ENCODE measurements at places on chromosomes 6 and 20.

GRCh38 chr20:57315083-57315975 is 14.3 kb upstream of the SPO11 start:
- DNase-seq, result no peak

DNA sequence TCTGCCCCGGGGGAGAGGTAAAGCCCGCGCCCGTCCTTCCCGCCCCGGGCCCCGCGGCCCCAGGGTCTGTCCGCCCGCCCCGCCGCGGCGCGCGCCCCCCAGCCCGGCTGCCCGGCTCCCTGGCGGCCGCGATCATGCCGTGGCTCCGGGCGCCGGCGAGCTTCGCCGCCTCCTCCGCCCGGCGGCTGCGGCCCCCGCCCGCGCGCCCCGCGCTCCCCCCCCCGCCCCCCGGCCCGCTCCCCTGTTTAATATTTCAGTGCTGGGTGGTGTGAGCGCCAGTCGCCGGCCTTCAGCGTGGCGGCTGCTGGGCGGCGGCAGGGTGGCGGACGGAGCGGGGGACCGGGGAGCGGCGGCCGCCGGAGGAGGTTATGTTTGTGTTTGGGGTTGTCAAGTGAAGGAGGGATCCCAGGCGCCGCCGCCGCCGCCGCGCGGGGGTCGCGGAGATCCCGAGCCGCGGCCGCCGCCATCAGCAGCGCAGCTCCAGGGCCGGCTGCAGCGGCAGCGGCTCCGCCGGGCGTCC is at the start of gene HIVEP1:
HIVEP1 (plus strand) TSS at position 275 of the 520 bp plus-strand sequence. CDS start 3,317 bp downstream, outside the sequence.
- no peak for DNase-seq

- no peak for DNase-seq
These were observed 95.9 kb upstream of the FOXQ1 start for GRCh38 chr6:1215884-1216487.

DNA sequence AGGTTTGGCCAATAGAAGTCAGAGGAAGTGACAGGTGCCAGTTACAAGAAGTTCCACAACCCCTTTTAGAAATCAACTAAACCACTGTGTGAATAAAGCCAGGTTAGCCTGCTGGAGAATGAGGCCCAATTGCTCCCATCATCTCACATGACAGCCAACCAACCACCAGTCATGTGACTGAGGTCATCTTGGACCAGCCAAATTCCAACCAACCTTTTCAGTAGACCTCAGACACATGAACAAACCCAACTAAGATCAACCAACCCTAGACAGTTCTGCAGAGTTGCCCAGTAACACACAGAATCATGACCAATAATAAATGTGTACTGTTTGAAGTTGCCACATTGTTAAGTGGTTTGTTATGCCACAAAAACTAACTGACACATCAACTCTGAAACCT is 44.6 kb upstream of the GGTLC1 start:
- DNase-seq, result no peak

DNA sequence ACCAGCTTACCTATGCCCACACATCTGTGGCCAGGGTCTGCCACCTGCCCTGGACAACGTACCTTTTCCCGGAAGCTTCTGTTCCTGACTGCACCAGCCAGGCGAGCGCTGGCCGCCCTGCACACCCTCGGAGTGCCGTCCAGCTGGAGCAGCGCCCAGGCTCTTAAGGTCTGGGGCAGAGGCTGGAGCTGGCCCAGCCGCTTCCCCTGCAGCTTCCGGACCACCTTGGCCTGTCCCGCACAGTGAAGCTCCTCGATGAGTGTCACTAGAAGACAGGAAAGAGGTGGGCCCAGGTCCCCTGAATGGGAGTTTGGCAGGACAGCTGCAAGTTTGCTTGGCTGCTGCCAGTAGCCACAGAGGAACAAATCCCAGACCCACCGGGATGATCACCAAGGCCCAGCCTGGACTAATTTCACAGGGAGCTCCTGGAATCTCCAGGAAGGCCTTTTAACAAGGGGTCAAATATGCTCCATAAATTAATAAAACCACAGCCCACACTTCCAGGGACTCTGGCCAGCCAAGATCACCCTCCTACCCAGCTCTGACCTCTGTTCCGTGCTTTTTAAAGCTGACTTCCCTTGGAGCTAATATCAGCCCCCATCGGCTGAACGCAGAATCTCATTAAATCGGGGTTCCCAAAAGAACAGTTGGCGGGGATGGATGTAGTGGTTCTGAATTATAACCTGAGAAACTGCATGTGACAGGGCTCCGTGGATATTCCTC is 82.3 kb downstream of the PTPN1 start:
- DNase-seq, result no peak

- DNase-seq, result no peak
These were observed 134.4 kb downstream of the FARS2 start for GRCh38 chr6:5395719-5396118.

GRCh38 chr6:25685251-25685650 is 33.2 kb downstream of the SCGN start:
- DNase-seq, result no peak

DNA sequence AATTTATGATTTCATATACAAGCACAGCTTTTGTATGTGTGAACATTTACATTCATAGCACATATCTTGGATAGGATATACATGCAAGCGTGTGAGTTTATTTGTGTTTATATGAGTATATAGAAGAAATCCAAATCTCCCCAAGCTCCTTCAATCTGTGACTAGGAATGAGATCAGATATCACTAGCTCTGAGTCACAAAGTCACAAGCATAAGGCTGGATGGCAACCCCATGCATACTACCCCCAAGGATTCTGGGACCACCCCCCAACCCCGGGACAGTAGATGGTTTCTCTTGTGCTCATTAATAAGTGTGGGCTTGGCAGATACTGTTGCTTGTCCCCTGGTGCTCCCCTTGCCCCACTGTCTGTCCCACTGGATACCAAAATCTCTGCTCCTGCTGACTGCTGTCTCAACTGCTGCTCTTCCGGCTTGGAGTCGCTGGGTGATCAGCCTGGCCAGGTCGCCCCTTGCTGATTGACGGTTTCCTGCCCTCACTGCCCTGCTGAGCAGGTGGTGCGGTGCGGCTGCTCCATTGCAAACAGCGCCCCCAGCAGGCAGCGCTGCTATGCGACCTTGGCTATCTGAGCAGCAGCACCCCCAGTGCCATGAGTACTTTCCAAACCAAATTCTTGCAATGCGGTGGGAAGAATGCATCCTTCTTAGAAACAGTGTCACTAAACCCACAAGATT is 279.4 kb downstream of the CD83 start:
- no peak for DNase-seq

DNA sequence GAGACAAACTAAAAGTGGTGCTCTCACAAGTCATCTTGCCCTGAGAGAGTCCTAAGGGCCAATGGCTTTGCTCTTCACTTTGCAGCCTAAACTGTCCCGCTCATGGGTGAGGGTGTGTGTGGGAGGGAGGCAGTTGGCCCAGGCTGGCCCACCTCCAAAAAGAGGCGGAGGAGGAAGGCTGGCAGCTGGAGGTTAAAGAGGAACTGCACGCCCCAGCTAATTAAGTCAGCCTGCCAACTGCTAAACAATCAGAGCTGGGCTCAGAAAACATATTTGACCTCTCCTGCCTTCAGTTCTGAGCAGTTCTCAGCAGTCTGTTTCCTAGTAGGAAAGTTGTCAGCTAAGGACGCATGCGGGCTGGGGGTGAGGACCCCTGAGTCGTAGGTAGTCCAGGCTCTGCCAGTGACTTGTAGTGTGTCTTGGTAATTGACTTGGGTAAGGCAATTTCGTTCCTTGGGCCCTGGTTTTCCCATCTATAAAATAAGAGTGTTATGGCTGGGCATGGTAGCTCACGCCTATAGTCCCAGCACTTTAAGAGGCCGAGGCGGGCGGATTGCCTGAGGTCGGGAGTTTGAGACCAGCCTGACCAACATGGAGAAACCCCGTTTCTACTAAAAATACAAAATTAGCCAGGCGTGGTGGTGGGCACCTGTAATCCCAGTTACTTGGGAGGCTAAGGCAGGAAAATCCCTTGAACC is 17.0 kb downstream of the GSS start:
- no peak for DNase-seq

DNA sequence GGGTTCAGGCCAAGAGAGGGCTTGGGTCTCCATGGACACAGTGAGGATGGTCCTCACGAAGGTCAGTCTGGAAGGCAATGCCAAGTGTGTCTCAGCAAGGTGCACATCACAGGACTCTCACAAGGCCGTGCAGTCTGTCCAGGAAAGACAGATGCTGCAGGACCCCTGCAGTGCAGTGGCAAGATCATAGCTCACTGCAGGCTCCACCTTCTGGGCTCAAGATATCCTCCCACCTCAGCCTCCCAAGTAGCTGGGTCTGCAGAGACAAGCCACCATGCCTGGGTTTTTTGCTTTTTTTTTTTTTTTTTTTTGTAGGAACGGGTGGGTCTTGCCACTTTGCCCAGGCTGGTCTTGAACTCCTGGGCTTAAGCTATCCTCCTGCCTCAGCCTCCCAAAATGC is 26.4 kb downstream of the ZMYND8 start:
- DNase-seq, result no peak

GRCh38 chr20:17895641-17896171 is 72.9 kb downstream of the SNX5 start:
- no peak for DNase-seq

DNA sequence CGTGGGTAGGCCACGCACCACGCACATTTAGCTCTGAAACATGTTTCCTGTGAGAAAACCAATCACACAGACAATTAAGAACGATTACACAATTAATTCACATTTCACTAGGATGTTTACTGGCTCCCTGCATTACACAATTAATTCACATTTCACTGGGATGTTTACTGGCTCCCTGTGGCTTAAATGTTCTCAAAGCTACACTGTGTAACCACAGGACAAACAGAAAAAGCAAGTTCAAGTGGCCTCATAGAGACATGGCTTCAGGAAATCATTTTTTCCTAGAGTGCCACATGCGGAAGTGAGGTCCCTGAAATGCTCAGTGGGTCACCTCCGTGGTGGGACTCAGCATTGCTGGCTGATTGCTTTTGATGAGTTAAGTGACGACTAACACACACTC is 61.7 kb upstream of the XRN2 start:
- DNase-seq, result no peak

- DNase-seq, result no peak
These were observed 161.2 kb downstream of the SYNDIG1 start for GRCh38 chr20:24630486-24631172.

DNA sequence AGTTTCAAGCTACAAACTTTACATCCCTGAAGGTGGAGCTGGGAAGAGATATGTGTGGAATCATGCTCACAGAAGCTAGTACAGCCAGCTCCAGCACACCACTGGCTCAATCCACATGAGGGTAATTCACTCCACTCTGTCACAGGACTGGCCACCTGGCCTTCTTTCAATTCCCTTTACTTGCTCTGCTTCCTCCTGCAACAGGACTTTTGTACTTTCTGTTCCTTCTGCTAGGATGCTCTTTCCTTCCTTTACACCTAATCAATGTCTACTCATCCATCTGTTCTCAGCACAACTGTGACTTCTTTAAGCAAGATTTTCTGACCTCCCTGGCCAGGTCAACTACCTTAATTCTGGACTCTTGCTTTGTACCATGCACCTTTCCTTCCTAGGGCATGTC is 39.4 kb upstream of the MYB start:
- DNase-seq, result no peak

DNA sequence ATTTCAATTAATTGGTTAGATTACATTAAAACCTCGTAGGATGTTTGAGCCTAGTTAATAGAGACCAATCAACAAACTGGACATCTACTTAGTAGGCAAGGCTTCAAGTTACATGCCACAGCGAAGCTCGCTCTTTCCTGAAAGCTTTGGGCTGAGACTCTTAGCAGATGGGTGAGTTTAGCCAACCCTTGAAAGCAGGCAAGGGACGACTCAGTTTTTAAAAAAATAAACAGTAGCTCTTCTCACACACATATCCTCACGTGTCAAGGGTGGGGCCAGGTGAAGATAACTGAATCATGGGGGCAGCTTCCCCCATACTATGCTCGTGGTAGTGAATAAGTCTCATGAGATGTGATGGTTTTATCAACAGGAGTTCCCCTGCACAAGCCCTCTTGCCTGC is 775 bp downstream of the MTFR2 start:
- no peak for DNase-seq

DNA sequence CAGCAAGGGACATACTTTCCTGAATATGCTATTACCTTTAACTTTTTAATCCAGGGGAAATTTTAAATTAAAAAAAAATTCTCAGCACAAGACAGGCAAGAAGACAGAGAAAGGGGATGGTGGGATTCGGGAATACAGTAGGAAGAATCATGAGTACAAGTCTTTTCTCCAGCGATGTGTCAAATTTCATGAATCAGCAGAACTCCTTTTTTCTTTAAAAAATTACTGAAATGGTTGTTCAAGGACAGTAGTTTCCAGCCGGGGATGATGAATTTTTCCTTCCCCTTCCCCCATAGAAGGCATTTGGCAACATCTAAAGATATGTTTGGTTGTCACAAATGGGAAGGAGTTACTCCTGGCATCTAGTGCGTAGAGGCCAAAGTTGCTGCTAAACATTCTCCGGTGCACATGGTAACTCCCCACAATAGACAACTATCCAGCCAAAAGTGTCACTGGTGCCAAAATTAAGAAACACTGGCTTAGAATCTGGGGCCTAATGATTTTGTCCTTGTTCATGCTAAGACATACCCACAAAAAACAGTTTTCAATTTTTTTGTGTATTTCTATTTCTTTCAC is 450.2 kb downstream of the CBLN4 start:
- DNase-seq, result no peak

DNA sequence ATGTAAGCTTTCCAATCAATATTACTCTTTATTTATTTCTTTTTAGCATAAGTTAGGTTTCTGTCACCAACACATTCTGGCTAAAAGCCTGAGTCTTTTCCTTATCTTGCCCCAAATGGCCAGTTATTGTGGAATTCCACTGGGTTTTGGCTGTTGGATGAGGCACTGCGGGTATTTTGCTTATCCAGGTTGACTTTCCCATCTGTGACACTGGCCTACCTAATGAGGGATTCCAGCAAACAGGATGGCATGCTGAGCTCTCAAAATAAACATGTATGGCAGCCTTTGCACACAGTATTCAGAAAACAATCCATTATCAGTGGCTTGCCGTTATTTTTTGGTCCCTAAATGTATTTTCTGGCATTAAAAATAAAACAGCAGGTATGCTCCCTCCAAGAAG is 6.5 kb upstream of the RALGAPB start:
- DNase-seq, result no peak

- DNase-seq, result no peak
These were observed 787 bp upstream of the CARMIL1 start for GRCh38 chr6:25278261-25278913.

DNA sequence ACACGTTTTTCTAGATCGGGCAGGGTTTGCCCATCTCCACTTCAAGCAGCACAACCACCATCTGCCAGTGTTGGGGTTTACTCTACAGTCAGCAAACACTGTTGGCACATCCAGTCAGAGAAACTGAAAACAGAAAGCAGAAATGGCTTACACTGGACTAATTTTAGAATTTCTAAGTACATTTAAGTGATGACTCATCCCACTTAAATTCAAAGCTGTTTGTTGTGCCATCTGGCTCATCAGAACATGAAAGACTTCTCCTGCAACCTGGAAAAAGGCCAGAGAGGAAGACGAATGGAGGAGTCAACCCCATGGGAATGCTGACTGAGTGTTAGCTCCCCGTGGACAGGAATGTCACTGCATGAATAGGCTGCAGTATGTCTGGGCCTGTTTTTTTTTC is 21.8 kb downstream of the FAM209B start:
- no peak for DNase-seq

DNA sequence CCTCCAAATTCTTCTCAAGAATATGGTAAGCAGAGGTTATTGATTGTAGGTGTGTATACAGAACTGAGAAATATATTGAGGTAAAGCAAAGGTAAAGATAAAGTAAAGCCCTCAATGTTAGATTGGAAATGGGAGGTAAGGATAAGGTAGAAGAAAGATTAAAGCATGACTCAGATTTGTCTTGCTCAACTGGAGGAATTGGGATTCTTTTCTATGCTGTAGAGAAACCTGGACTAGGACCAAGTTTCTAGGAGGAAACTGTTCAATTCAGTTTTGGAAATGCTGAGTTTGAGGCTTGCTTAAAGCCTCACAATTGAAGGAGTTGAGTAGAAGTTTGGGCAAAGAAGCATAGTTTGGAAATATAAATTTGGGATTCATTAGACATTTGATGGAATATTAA is 634.0 kb upstream of the PTCHD4 start:
- no peak for DNase-seq

All from activated effector memory CD4-positive, alpha-beta T cell treated with Interleukin-2 at 50 U/mL for 16 hours (primary cell).